Right cardiac atrium (tissue), 5 donors: ENCODE measurements at places on chromosomes 13 and 19. TPM values are rescaled to one million over a fixed set of nuclear protein-coding genes. Genes with fewer than 3 reads are reported as not detected.

Gene UHRF1
- total RNA-seq: 2.3 TPM

Gene CCDC159
- total RNA-seq: 24.2 TPM

Gene NCR1
- 0.37 TPM for total RNA-seq

GRCh38 chr13:31798189-31798588 lies 58.9 kb downstream of the RXFP2 start:
- DNase-seq: no peak

DNA sequence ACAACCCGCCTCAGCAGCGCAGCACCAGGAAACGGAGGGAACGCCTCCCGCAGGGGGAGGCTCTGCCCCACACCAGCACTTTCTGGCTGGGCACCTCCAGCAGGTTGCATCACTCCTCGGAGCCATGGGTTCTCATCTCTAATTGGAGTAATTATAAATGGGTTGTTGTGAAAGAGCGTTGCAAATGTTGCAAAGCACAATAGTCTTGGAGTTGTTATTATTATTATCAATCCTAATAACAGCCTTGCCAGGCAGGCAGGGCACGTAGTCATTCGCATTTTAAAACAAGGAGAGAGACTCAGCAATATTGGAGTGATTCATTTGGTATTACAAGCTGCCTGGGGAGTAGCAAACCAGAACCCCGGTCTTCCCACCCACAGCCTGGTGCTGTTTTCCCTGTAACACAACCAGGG lies 108.6 kb upstream of the GJB6 start:
- no peak for DNase-seq

GRCh38 chr19:2478756-2479555 lies 3.0 kb downstream of the GADD45B start:
- peak; percentile 96 for DNase-seq
